T-helper 9 cell (primary cell): ENCODE measurements at places on chromosomes 1 and 21.

- no peak for DNase-seq
Measured at GRCh38 chr1:229070168-229070567, 200.7 kb upstream of the RAB4A start.

- DNase-seq = no peak
Measured at GRCh38 chr1:202623075-202623474, 87.2 kb downstream of the SYT2 start.

DNA sequence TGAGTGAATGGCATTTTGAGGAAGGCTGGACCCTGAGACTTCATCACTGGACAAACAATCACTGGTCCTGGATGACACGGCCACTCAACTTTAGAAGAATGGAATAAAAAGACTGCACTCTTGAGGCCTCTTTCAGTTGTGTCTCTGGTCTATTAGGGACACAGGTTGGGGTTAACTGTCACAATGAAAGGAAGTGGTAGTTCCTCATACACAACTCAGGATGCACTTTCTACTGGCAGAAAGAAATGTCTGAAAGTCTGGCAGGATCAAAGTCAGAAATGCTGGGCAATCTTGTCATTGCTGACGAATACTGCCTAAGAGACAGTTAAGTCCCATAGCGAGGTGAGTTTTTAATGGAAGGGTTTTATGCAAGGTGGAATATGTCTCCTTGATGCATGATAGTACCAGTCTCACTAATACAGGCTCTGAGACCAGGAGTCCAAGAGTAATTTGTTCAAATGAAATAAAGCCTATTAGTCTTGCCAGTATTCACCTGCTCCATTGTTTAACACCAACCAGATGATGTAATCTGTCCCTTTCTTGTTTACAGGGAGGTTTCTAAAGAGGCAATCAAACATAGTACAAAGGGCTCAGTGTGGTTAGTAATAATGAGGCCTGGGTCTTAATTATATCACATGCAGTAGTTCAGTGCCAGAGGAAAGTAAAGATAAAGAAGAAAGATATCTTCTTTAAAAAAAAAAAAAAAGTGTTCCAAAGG is 11.2 kb upstream of the RRP15 start:
- no peak for DNase-seq

- no peak for DNase-seq
Measured at GRCh38 chr1:109149874-109150601, 36.1 kb downstream of the ELAPOR1 start.

DNA sequence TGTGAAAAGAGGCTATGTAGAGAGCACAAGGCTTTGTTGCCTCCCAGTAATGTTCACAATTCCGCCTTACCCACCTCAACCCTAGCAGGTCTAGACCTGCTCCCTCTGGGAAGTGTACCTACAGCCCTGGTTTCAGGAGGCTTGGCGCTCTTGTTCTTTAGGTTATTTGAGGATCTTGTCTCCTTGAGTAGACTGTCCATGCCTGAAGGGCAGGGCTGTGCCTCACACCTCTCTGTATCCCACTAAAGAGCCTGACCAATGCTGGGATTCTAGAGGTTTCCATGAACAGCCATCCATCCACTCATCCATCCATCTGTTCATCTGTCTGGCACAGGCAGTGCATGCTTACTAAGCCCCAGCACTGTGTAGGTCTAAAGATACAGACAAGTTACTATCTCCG is 1.0 kb downstream of the RAB7B start:
- DNase-seq = no peak

- no peak for DNase-seq
Measured at GRCh38 chr1:94683886-94684285, 136.3 kb upstream of the SLC44A3 start.

DNA sequence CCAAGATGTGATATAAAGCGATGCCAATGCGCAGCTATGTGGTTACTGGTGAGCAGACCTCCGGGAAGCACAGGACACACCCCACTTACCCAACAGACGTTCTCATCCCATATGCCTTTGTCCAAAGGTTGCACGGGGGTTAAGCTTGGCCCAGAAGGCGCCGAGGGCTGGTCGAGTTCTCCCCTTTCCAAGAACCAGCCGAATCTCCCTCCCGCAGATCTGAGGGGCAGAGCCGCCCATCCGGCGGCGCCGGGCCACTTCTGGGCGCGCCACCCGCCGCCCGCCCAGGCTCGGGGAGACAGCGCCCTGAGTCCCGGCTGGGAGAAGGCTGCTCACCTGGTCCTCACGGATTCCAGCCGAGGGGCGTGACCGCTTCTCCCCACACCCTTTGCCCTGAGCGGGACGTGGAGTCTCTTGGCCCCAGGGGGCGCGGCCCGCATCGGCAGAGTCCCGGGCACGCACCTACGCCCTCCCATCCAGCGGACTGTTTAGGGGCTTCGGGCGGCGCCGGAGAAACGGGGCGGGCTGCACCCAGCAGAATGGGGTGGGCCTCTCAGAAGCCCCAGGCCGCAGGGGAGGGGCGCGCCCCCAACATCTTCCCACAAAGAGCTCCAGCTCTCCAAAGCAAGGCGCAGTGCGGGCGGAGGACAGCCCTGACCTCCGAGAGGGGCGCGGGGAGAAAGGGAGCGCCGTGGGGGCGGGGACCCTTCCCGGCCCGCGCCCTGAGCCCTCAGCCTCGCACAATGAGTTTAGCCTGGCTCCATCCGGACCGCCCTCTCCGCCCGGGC is 615 bp downstream of the GPR161 start:
- DNase-seq = no peak

DNA sequence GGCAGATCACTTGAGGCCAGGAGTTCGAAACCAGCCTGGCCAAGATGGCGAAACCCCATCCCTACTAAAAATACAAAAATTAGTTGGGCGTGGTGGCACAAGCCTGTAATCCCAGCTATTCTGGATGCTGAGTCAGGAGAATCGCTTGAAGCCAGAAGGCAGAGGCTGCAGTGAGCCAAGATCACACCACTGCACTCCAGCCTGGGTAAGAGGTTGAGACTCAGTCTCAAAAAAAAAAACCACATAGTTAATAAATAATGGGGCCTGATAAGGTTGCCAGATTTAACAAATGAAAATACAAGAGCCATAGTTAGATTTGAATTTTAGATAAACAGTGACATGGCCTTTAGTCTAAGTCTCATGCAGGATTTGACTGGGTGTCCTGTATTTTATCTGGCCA is 175.7 kb downstream of the ZZZ3 start:
- no peak for DNase-seq

DNA sequence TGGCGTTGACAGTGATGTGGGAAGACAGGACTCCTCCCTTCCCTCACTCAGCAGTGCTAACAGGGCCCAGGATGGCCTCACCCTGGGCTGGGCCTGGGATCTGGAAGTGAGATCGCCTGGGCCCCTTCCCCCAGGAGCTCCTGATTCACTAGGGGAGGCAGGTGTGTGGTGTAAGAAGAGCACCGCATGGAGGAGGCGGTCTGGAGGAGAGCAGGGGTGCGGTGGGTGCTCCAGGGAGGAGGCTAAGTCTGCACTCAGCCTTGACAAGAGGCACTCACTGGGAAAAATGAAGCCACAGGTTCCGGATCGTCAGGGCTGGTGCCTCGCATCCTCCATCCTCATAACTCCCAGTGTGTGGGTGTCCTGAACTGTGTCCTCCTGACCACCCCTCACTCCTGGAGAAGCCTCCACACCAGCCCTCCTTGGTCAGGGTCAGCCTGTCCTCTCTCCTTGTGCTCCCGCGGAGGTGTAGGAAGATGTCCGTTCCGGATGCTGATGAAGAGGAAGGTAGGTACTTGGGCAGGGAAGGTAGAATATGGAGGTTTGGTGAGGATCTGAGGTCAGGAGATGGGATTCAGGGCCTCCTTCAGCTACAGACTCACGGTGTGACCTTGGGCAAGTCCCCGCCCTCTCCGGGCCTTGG is 142.1 kb upstream of the WNT4 start:
- DNase-seq = no peak

DNA sequence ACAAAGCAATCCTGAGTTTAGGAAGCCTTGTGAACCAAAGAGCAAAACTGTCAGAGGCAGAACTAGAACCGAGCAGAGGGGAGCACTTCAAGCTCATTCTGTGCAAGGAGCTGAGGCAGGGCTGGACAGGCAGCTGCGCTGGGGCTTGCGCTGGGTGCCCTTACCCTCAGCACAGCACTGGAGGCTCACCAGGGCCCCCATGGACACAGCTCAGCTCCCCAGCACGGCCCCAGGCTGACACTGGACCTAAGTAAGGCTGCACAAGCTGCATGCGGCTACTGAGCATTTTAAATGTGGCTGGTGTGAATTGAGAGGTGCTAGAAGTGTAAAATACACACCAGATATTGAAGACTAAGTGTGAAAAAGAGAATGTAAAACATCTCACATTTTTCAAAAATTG is 22.1 kb downstream of the TMEM63A start:
- DNase-seq = no peak

DNA sequence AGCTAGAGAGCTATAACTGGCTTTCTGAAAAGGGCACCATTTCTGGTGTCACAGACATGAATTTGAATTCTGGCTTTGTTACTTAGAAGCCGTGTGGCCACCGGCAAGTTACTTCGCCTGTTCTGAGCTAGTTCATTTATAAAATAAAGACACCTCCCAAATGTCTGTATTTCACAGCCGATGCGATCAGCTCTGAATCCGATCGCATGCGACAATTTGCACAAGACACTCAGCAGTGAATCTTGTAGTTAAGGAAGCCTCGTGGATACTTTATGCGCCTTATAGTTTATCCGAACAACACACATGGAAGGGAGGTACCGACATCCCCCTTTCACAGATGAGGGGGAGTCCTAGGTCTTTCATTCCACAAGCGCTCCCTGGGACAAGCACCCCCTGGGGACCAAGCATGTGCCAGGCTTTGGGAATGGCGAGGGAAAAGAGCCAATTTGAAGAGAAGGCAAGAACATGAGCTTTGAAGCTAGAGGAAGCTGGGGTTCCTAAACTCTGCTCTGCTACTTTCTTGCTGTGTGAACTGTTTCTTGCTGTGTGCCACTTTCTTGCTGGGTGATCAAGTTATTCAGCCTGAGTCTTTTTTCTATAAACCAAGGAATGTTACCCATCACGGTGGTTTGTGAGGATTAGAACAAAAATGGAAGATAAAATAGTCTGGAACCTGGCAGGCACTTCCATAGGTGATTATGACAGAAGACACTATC is 3.9 kb downstream of the ID3 start:
- DNase-seq = no peak

GRCh38 chr1:4310396-4310923 is 343.9 kb upstream of the AJAP1 start:
- DNase-seq = no peak

DNA sequence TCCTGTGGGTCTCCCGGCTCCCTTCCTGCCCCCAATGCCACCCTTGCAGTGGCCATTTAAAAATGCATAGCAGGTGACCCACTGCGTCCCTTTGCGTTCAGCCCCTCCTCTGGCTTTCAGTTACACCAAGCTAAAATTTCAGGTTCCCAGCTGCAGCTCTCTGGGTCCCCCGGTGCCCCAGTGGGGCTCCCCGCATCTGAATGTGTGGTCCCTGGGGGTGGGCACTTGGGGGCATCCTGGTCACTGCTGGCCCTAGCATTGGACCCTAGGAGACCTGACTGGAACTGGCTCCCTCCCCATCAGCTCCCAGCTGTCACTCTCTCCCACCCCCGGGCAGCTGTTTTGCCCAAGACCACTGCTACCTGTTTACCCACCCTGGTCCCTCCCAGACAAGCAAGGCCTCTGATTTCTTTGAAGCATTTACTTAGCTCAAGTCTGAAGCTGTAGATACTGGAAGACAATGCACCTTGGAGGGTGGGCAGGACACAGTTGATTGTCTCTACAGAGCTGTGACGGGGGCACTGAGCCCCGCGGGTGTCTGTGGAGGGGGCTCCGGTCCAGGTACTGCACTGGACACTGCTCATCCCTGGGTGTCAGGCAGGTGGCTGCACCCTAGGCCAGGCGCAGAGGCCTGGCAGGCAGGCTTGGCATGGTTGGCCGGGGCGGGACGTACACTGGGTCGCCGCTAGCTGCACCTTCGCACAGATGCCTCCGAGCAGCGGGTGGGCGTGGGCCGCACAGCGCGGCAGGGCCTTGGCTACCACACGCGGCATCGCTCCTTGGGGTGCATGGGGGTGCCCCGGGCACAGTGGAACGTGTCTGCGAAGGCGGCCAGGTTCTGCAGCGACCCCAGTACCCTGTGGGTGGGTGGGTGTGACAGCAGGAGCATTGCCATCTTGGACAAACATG is 3.9 kb downstream of the PRXL2B start:
- no peak for DNase-seq

DNA sequence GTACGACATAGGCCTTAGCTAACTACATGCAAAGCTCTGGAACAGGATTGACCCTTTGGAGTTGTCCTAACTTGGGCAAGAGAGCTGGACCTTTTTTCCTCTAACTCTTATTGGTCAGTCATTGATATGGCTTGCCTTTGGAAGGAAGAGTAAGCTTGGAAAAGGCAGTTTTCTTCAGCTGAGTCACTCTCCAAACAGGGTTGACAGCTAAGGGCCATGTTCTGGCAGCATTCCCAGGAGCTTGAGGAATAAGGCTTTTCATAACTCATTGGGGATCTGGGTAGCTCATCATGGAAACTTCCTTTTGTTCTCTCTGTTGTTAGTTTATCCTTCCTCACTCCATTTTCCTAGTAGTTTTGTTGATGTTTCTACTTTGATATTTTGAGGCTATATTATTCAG is 14.5 kb upstream of the ERRFI1 start:
- DNase-seq = no peak

DNA sequence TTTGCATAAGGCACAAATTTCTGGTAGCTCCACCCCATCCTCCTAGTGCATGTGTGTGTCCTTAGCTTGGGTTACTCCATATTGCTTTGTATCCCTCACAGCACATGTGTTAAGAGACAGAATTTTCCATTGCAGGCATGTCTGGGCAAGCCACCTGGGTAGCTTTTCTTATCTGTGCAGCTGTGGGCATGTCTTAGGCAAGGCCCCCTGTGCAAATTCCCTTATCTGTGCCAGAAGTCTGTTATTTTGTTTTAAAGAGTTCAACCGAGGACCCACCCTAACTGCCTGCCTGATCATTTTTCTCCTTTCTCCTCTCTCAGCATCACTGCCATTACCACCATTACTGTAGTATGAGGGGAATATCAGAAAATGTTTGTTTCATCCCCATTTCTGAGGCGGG is 131.9 kb downstream of the CYYR1 start:
- DNase-seq = no peak

DNA sequence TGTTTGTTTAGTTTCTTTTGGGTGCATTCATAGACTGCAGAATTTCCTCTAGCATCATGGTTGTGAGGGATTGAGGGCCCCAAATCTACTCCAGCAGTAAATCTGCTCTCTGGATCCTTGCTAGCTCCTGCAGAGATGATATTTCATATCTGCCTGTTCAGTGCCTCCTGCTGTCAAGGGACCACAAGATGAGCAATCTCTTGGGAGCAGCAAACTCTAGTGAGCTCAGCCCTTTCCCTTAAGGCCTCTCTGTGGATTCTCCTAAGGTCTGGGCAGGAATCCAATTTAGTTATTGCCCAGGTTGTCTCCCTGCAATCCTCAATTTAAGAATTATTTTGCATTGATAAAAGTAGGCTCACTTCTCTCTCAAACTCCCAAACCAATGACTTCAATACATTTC is 76.9 kb downstream of the RGS18 start:
- no peak for DNase-seq
